Glomerular endothelial cell (primary cell): ENCODE measurements at places on chromosomes 12 and 14. TPM values are rescaled to one million over a fixed set of nuclear protein-coding genes. Genes with fewer than 3 reads are reported as not detected.

The NDRG2 gene
- total RNA-seq = 2.6 and 3.1 TPM in 2 replicates

The IQSEC3 gene
- 0.15 and 0.18 TPM in 2 replicates for total RNA-seq

The OLR1 gene
- total RNA-seq = 0.64 TPM in 1 of 2 replicates, not detected in the other

The IL31 gene
- not detected in 2 replicates for total RNA-seq

The SINHCAF gene
- total RNA-seq = 73.8 and 93.2 TPM in 2 replicates
